HS-5 (cell line): ENCODE measurements at places on chromosomes 7 and 10.
A peak's percentile ranks its signal among the peaks of the same experiment; 100 is the strongest.

- DNase-seq = no peak
Observed at GRCh38 chr7:145845345-145845744, 271.3 kb upstream of the CNTNAP2 start.

GRCh38 chr7:80272560-80273239 lies 138.1 kb downstream of the GNAI1 start:
- DNase-seq = no peak

DNA sequence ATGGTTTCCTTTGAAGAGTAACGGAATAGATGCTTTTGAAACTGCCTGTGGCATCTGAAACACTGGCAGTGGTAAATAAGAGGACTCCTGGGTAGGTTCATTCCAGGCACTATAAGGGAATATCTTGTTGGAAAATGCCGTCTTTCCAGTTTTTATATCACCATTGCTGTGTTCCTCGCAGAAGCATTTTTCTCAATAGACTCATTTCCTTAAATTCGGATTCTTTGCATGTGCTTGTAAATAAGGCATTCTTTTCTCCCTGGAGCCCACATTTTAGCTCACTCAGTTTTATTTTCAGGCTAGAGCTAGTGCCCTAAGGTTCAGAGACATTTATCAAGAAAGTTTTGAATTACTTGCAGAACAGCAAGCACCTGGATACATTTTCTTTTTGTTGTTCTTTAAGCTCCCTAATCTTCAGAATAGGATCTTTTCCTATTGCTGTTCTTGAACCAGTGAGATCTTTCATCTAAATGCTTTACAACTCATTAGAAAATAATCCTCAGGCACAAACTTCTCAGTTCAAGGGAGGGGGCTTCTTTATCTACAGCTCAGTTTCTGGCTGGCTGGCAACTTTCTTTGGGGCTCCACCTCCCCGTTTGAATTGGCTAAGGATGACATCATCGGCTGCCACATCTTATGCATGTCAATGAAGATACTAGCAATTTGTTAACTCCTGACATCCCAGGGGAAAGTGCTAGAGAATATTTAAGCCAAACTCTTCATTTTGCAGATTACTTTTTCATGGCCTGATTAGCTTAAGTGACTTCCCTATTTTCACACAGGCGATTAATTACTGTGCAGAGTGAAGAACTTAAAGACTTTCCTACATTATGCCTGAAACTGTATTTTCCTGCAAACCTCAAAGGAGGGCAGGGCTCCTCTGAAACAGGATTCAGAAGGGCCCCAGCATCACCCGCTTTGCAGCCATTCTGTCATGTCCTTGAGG lies 133.7 kb upstream of the RSU1 start:
- no peak for DNase-seq

GRCh38 chr10:128258421-128258976 lies 132.3 kb upstream of the MKI67 start:
- no peak for DNase-seq

DNA sequence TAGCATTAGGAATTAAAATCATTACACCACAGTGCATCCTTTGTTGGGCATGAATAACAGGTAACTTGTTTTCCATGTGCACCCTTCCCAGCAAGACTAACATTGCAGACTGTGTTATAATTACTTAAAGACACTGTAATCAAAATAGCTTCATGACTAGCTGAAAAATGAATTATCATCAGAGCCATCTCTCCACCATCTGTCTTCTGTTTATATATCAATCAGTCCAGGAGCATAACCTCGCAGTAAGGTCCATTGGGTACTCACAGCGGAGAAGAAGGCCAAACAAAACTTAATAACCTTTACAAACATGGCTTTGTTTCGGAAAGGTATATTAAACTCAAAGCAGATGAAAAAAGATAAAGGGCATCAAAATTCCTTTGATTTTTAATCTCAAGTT lies 90.6 kb downstream of the ODAD2 start:
- DNase-seq = no peak

- no peak for DNase-seq
Observed at GRCh38 chr7:9175871-9176270, 742.5 kb downstream of the NXPH1 start.

DNA sequence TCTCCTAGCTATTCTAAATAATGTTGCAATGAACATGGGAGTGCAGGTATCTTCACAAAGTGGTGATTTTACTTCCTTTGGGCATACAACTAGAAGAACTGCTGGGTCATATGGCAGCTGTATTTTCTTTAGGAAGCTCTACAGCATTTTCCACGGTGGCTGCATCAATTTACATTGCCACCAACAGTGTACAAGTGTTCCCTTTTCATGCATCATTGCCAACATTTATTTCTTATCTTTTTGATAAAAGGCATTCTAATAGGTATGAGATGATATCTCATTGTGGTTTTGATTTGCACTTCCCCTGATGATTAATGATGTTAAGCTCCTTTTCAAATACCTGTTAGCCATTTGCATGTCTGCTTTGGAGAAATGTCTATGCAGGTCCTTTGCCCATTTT lies 52.6 kb downstream of the NT5C2 start:
- no peak for DNase-seq

DNA sequence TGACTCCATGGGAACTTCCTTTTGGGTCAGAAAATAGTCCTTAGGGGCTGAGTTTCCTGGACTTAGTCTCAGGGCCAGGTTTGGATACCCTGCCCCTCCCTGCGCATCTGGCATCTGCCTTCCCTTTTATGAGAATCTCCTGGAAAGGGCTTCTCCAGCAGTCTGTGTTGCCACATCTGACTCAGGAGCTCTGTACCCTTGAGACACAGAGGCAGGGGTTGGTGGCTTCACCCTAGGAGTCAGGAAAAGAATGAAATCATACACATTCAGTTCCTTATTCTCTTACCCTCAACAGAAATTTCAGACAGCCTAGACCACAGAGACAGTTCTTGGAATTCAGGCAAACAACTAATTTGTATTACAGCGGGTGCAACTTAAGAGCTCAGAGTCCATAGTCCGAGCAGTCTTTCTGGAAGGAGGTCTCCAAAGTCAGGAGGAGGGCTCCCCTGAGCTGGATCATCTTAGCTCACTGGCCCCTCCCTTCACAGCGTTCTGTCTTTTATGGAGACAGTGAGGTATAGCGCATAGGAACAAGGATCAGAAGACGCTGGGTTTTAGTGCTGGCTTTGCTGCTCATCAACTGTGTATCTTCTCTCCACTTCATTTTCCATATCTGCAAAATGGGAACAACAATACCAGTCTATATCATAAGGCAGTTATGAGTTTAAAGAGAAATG lies 3.0 kb upstream of the PLAU start:
- DNase-seq = no peak

- no peak for DNase-seq
Observed at GRCh38 chr10:13412894-13413293, 64.8 kb upstream of the SEPHS1 start.

DNA sequence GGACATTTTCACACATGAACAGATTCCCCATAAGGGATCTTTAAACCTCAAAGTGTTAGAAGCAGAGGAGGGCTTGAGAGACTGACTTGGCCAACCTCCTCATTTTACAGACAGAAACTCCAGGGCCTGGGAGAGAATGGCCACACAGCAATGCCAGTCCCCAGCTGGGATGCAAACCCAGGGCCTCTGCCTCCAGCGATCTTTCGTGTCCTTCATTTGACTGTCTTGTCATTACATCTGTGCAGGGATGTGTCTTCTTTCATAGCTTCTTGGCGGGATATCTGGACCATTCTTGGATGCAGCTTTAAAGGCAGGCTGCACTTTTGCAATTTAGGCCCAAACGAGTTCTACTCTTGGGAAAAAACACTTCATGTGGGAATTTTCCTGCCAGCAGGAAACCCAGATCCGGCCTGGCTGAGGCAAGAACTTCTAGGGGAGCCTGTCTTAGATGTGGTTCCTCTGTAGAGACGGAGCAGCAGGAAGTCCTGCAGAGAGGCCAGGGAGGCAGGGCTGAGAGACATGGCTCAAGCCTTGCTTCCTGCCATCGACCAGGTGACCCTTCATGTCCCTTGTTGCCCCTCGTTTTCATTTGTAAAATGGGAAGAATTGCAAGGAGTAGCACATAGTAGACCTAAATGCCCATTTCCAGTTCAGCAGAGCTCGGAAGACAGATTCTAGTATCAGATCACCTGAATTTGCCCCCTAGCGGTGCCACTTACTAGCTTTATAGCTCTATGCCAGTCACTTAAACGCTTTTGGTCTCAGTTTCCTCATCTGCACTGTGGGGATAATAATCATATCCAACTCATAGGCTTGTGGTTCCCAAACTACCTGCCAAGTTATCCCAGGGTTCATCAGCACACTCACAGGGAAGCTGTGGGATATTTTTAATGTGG lies 43.9 kb upstream of the SLC29A3 start:
- no peak for DNase-seq

DNA sequence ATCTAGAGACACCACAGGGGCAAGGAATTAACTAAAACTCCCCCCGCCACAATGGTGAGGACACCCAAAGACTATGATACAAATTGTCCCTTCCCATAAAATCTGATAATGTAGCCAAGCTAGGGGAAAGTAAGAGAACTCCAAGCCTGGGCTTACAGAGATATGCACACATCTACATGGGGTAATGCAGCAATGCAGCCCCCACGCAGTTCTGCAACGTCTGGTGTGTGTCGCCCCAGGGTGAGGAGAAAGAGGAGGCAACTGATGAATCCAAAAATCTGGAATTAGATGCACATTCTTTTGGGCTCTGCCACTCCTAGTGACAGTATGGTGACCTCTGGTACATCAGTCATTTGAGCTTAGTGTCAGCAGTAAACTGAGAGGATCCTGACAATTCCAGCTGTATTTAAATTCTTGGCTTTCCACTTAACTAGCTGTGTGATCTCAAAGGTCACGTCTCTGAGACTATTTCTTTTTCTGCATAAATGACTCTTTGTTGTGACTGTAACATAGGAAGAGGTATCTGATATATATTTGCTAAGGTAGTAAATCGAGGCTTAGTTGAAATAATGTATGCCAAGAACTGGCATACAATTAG lies 51.5 kb downstream of the PIP4K2A start:
- DNase-seq = no peak

- no peak for DNase-seq
Observed at GRCh38 chr10:101807158-101807557, 11.1 kb downstream of the OGA start.

GRCh38 chr10:19819419-19820033 lies 3.3 kb downstream of the PLXDC2 start:
- no peak for DNase-seq

GRCh38 chr10:120609006-120609405 lies 152.0 kb downstream of the PLPP4 start:
- no peak for DNase-seq

DNA sequence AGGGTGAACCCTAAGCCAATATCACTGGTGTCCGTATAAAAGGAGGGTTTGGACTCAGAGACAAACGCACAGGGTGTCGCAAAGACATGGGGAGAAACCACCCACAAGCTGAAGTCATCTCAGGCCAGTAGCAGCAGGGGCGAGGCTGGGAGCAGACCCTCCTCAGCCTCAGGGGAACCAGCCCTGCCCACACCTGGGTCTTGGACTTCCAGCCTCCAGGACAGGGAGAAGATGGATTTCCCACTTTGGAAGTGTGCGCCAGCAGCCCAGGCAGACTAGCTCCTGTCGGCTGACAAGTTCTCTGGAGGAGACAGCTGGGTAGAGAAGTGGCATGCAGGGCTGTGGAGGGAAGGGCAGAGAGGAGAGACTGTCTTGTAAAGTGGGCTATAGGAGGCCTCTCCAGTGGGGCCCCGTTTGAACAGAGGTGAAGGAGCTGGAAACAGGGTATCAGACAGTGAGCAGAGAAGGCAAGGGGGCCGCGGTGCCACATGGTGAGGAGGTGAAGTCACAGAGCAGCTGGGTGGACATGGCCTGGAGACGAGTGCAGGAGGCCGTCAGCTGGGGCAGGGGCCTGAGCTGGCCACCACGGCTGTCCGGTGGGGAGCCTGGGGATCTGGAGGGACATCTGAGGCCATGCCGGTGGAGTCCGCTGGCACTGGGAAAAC lies 475.6 kb downstream of the PTPRN2 start:
- no peak for DNase-seq

DNA sequence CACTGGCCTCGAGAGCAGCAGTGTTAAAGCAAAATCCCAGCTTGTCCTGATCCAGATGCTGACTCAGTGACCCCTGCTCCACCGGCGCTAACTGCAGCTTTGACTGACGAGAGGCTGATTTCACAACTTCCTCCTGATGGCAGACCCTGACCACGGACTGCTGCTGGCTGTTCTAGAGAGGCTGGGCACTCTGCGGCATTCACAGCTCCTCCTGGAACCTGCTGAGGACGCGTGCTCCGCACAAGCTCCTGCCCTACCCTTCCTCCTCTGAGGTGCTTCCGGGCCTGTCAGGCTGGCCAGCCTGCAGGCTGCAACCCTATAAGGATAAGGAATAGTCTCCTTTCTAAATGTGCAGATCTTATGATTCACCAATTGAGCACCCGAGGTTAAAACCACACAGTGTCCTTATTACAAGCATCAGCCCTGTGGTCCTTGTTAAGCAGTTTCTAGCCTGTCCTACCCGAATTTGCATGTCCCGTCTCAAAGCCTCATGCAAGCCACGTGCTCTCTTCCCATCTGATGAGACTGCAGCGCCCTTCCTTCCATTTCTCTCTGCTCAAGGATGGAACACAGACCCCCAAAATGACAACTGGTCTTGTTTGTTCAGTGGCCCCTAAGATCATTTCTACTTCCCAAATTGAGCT lies 35.5 kb upstream of the NCAPG2 start:
- DNase-seq = peak; percentile 35

GRCh38 chr10:70927189-70927943 lies 39.0 kb upstream of the PCBD1 start:
- no peak for DNase-seq

DNA sequence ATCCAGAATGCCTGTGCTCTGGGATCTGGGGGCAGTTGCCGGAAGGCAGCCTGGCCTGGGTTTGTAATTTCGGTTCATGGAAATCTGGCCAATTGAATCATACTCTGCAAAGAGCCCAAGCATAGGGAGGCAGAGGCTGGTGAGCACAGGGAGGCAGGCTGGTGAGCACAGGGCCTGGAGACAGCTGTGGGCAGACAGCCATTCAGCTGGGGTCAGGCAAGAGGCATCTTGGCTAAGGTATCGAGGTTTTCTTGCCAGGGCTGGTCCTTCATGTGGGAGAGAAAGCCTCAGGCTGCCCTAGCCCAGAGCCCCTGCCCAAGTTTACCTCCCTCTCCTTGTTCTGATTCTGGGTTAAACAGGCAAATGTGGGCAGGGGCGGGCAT lies 63.7 kb upstream of the BAIAP2L1 start:
- DNase-seq = no peak

GRCh38 chr7:97499204-97499603 lies 232.7 kb upstream of the TAC1 start:
- DNase-seq = no peak

GRCh38 chr10:100817268-100817839 lies 72.0 kb downstream of the PAX2 start:
- no peak for DNase-seq

GRCh38 chr7:26648554-26648953 lies 215.8 kb downstream of the SKAP2 start:
- DNase-seq = peak; percentile 31
